ENCODE measurements at places on chromosomes 4 and X. TPM values are rescaled to one million over a fixed set of nuclear protein-coding genes. Genes with fewer than 3 reads are reported as not detected.

CDKL5 gene
- 2.4 TPM for total RNA-seq

SPANXA2 gene
- total RNA-seq, result not detected

AMOT gene
- total RNA-seq, result 0.58 TPM

ZAR1 gene
- total RNA-seq, result not detected

HAND2 gene
- total RNA-seq, result not detected

SHOX gene
- total RNA-seq, result not detected

DNA sequence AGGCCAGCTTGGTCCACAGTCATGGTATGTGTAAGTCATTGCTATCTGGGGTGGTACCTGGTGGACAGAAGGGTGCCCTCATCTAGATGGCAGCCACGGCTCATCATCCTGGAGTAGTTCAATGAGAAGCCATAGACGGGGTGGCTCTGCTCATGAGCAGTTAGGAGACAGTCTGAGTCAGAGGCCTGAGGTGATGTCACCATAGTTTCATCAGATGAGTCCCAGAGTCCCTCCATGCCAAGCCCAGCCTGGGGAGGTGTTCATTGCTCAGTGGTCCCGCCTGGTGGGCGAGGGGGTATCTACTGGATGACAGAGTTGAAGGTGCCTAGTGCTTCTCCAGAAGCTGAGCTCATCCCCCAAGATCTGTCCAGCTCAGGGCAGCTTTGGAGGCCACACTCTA lies 49.8 kb downstream of the DLG3 start:
- H3K36me3 ChIP-seq, result peaks cover 28% of the 10 kb centered on the region
- no peak overlapping the region for H3K27ac ChIP-seq
- peak; percentile 21 for DNase-seq
- H3K4me1 ChIP-seq, result no peaks in the 10 kb centered on the region

GRCh38 chr4:80271801-80272200 lies 5.3 kb downstream of the FGF5 start:
- H3K4me1 ChIP-seq, result peaks cover 10% of the 10 kb centered on the region
- DNase-seq, result peak; percentile 24
- no peak overlapping the region for H3K4me3 ChIP-seq
- H3K27ac ChIP-seq, result no peak overlapping the region
- 0 out of 2 replicates have a peak, but pooled peaks cover under 1% of the 10 kb centered on the region for H3K36me3 ChIP-seq

DNA sequence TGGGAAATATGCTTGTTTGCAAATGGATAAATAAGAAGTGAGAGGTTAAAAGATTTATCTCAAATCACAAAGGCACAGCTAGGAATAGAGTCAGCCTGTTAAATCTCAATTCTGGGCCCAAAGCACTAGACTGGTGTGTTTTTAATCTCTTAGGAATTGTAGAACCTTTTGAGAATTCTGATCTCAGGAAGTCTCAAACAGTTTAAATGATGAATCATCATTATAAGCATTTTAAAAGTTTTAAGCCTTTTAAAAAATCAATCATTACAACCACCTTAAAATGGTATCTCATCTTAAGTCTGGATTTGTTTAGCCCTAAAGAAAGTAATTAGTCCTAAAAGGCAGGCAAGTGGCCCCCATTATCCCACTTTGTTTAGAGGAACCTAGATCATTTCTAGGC lies 17.8 kb downstream of the DGKK start:
- no peaks in the 10 kb centered on the region for H3K36me3 ChIP-seq
- no peak overlapping the region for H3K4me3 ChIP-seq
- H3K27me3 ChIP-seq, result no peaks in the 10 kb centered on the region
- no peak for DNase-seq
- H3K27ac ChIP-seq, result no peak overlapping the region
- H3K4me1 ChIP-seq, result no peaks in the 10 kb centered on the region

DNA sequence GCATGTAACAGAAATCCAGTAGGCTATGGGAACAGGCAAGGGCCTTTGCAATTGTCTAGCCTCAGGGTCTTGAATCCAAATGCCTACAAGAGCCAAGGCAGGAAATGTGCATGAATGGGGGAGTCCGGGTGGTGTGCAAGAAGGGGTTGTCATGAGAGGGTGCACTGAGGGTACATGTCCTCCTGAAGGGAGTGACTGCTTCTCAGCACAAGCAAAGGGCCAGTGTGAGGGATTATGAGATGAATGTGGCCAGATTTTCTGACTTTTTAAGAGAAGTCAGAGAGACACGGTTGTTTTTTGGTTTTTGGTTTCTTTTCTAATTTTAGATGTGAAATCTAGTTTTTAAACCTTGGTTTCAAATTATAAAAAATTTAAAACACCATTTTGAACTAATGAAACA lies 76.5 kb upstream of the LSM6 start:
- H3K27me3 ChIP-seq, result peaks cover 15% of the 10 kb centered on the region
- no peaks in the 10 kb centered on the region for H3K36me3 ChIP-seq
- H3K4me1 ChIP-seq, result no peaks in the 10 kb centered on the region
- H3K27ac ChIP-seq, result no peak overlapping the region

GRCh38 chr4:126956184-126956897 lies 676.4 kb upstream of the INTU start:
- H3K27me3 ChIP-seq, result no peaks in the 10 kb centered on the region
- no peak for DNase-seq
- H3K4me1 ChIP-seq, result no peaks in the 10 kb centered on the region
- H3K27ac ChIP-seq, result no peak overlapping the region

DNA sequence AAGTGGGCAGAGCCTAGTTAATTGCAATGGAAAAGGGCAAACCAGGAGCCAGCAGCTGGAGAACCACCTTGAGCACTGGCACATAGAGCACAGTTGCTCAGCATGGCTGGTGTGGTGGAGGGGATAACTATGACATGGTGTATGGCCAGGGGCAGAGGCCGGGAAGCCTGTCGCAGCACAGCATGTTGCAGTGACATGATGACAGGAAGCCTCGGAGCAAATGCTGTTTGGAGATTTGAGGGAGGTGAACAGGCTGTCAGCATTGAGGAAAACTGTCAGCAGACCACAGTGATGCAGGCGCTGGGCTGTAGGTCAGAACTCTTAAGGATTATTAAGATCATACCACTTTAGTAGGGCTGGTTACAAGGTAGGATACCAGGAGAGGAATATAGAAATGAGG lies 228.7 kb downstream of the CBR4 start:
- no peaks in the 10 kb centered on the region for H3K4me1 ChIP-seq
- no peak overlapping the region for H3K27ac ChIP-seq
- no peaks in the 10 kb centered on the region for H3K27me3 ChIP-seq
- DNase-seq, result no peak
- no peak overlapping the region for H3K4me3 ChIP-seq

GRCh38 chr4:10106421-10107039 lies 10.1 kb downstream of the WDR1 start:
- DNase-seq, result peak; percentile 93
- peaks cover 56% of the 10 kb centered on the region for H3K4me1 ChIP-seq
- peaks cover 2% of the 10 kb centered on the region for H3K36me3 ChIP-seq
- peak overlapping the region; percentile 54 for H3K4me3 ChIP-seq
- no peaks in the 10 kb centered on the region for H3K27me3 ChIP-seq
- H3K27ac ChIP-seq, result peak overlapping the region; percentile 82

GRCh38 chr4:62051332-62051731 lies 851.2 kb downstream of the ADGRL3 start:
- no peaks in the 10 kb centered on the region for H3K27me3 ChIP-seq
- no peak overlapping the region for H3K4me3 ChIP-seq
- H3K27ac ChIP-seq, result no peak overlapping the region

GRCh38 chrX:68939868-68940267 lies 111.0 kb downstream of the EFNB1 start:
- no peak overlapping the region for H3K27ac ChIP-seq
- H3K27me3 ChIP-seq, result no peaks in the 10 kb centered on the region
- DNase-seq, result no peak
- no peaks in the 10 kb centered on the region for H3K36me3 ChIP-seq
- peaks cover 20% of the 10 kb centered on the region for H3K4me1 ChIP-seq
- no peak overlapping the region for H3K4me3 ChIP-seq

DNA sequence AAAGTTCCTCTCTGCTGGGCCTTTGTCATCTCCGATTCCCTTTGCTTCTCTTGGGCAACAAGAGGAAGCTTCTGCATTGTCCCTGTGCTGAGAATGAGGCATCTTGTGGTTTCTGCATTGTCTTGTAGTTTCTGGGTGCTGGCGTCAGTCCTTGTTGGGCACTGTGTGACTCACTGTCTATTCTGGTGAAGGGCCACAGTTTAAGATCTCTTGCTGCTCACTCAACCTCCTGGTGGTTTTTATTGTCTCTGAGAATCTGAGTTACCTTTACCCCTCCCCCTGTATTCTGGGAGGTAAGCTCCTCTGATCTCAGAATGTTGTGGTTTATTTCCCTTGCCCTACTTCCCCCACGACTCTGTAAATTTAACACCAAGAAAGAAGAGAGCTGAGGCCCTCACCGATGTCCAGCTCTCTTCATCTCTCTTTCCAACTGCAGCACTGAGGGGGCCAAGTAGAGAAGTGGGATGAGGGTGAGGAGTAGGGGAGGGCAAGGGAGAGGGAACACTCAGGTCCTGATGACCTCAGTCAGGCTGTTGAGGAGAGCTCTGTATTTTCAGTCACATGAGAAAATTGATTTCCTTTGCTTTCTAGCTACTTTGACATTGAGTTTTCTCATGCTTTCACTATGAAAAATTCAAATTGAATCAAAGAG lies 441.6 kb upstream of the PITX2 start:
- peak; percentile 41 for DNase-seq
- no peak overlapping the region for H3K27ac ChIP-seq
- no peaks in the 10 kb centered on the region for H3K27me3 ChIP-seq

- H3K36me3 ChIP-seq, result no peaks in the 10 kb centered on the region
- H3K4me3 ChIP-seq, result no peak overlapping the region
- no peak overlapping the region for H3K27ac ChIP-seq
- no peaks in the 10 kb centered on the region for H3K27me3 ChIP-seq
- no peak for DNase-seq
- H3K4me1 ChIP-seq, result no peaks in the 10 kb centered on the region
These were observed 97.4 kb downstream of the LCORL start for GRCh38 chr4:17924189-17924588.

- no peaks in the 10 kb centered on the region for H3K4me1 ChIP-seq
- H3K27ac ChIP-seq, result no peak overlapping the region
- H3K36me3 ChIP-seq, result no peaks in the 10 kb centered on the region
- no peak overlapping the region for H3K4me3 ChIP-seq
- H3K27me3 ChIP-seq, result no peaks in the 10 kb centered on the region
These were observed 245.6 kb downstream of the THOC2 start for GRCh38 chrX:123487236-123487635.

DNA sequence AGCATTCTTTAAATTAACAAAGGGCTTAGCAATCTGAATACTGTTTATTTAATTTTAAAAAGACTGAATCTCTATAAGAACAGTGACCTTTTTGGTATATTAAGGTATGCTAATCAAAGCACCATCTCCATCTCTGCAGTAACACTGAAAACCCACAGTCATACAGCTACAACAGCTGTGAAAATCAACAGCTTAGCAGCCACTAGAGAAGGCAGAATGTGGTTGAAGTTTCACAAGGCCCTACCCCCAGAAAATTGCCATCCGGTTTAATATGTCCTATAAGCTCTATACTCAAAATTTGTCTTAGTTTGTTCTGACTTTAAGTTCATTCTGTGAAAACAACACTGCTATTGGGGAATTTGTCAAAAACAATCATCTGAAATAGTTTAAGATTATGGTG lies 128.7 kb downstream of the OPHN1 start:
- no peak overlapping the region for H3K27ac ChIP-seq
- peaks cover 28% of the 10 kb centered on the region for H3K4me1 ChIP-seq
- no peaks in the 10 kb centered on the region for H3K36me3 ChIP-seq
- H3K27me3 ChIP-seq, result no peaks in the 10 kb centered on the region

DNA sequence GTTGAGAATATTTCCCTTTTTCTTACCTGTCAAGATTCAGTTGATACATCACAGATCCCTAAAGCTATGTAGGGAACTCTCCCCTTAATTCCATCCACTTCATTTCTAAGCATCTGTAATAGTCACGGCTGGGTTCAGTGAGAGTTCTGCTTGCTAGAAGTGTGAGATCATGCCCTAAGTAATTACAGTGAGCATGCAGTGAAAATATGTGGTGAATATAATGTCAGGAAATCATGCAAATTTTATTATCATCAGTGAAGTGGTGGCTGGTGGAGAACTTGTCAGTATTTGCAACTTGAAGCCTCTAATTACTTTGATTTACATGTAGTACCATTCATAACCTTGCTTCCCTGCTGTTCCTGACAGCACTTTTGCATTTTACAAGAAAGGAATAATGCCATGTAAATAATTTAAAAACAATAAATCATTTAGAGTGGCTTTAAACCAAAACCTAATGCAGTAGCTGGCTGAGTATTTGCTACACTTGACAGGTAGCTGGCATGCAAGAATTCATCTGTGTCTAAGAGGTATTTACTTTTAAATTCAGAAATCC lies 28.3 kb upstream of the CFAP299 start:
- DNase-seq, result no peak
- no peaks in the 10 kb centered on the region for H3K36me3 ChIP-seq
- peak overlapping the region; percentile 44 for H3K4me3 ChIP-seq
- no peaks in the 10 kb centered on the region for H3K27me3 ChIP-seq
- H3K4me1 ChIP-seq, result peaks cover 55% of the 10 kb centered on the region
